ENCODE measurements at places on chromosomes 16 and 17.

- no peak for DNase-seq
Measured at GRCh38 chr17:13978478-13978877, 90.8 kb upstream of the COX10 start.

DNA sequence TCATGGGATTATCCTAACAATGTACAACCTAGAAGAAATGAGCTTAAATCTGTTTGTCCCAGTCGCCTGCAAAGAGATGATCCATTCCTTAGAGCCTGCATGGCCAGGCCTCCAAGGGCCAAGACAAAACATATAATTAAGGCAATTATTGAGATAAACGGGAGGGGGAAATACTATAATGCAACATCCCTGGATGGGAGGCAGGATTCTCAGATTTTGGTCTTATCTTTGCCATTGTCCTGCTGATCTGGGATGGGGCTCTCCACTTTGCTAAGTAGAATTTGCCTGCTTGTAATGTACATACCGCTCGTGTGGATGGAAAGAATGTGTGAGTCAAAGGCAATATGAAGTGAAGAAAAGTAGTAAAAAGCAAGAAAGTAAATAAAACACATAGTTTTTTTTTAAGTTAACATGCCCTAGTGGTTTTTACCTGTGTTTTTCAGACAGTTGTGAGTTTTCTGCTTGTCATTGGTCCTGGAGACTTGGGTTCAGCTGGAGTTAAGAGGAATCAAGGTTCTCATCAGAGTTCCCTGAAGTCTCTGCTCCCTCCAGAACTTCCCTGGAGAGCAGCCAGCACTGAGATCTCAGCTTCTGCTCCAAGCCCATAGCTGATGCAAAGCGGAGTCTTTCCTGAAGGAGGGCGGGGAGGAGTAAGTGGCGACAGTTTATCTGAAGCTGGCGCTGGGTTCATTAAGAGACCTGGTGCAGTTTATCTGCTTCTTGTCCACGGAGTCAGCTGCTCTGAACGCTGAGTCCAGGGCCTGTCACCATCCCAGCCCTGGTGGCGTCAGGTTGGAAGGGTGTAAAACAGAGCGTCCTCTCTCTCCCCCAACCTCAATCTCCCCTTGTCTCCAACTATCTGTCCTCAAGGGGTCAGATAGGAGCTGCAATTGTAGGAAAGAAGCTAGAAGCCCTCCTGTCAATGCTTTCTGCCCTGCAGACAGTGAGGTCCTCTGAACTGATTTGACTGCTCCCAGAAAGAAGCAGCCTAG lies 30.1 kb downstream of the HOXB1 start:
- DNase-seq = no peak

DNA sequence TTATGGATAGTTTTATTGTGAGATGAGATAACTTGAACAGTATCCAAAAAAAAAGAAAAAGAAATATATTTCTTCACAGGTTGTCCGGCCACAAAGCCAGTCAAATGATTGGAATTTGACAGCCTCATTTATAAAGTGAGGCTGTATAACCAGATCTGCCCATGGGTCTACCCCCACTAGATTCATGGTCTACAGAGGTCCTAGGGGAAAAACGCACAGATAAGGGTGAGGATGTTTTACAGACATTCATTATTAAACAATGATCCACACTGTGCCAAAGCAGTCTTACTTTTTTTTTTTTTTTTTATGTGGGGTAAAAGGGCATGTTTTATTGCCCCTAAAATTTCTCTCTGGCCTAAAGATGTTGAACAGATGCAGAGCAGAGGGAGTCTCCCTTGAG lies 1503.0 kb upstream of the CDH8 start:
- no peak for DNase-seq

GRCh38 chr17:1697681-1698080 lies 12.5 kb downstream of the TLCD2 start:
- DNase-seq = no peak

- DNase-seq = no peak
Measured at GRCh38 chr16:47562366-47562765, 101.2 kb downstream of the PHKB start.

DNA sequence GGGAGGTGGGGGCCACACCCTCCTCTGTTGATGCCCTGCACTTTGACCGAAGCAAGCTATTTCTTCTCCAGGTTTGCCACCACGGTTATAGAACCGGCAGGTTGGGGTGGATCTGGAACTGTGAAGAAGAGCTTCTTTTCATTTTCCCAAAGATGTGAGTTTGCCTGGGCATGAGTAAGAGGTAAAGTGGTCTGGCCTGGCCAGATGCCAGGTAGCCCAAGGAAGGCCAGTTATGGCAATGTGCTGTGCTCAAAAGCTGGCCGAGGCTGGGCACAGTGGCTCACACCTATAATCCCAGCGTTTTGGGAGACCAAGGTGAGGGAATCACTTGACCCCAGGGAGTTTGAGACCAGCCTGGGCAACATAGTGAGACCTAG lies 18.7 kb downstream of the ATP6V0D1 start:
- DNase-seq = no peak

GRCh38 chr16:30064729-30065101 lies 845 bp upstream of the ALDOA start:
- no peak for DNase-seq

GRCh38 chr16:11410376-11411058 lies 65.3 kb downstream of the RMI2 start:
- DNase-seq = no peak

DNA sequence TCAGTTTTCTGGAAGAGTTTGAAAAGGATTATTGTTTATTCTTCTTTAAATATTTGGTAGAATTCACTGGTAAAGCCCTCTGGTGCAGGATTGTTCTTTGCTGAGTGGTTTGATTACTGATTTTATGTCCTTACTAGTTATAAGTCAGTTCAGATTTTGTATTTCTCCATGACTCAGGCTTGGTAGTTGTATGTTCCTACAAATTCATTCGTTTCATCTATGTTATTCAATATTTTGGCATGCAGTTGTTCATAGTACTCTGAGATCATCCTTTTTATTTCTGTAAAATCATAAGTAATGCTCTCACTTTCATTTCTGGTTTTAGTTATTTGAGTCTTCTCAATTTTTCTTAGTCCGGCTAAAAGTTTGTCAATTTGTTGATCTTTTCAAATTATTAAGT lies 58.1 kb upstream of the CRYM start:
- no peak for DNase-seq

DNA sequence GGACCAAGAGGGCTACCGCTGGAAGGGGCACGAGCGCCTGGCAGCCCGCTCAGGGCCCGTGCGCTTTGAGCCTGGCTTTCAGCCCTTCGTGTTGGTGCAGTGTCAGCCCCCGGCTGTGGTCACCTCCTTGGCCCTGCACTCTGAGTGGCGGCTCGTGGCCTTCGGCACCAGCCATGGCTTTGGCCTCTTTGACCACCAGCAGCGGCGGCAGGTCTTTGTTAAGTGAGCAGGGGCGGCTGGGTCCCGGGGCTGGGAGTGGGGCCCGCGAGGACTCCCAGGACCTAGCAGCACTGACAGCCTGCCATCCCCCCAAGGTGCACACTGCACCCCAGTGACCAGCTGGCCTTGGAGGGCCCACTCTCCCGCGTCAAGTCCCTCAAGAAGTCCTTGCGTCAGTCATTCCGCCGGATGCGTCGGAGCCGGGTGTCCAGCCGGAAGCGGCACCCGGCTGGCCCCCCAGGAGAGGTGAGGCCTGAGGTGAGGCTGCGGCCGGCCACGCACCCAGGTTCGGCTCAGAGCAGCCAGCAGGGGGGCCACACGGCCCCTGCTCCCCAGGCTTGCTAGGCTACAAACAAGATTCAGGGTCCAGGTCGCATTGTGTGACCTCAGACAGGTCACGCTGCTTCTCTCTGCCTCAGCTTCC lies 17.4 kb upstream of the MYO15B start:
- peak; percentile 61 for DNase-seq

GRCh38 chr16:11792410-11793241 lies 4.4 kb downstream of the ZC3H7A start:
- peak; percentile 44 for DNase-seq

DNA sequence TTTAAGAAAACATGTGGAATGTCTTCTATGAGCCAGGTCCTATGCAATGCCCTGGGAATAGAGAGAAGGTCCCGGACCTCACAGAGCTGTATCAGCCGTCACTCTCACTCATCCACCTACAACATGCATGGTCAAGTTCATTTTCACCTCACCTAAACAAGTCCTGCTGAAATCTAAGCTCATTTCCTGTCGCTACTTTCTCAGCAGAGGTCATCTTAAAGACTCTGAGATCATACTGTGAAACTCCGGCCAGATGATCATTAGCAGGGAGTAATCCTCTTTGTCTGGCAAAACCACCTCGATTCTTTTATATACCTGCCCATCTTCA lies 66.2 kb upstream of the LYRM9 start:
- no peak for DNase-seq

- DNase-seq = no peak
Measured at GRCh38 chr17:58329810-58330537, 1.4 kb upstream of the TSPOAP1 start.

GRCh38 chr17:59972778-59973177 lies 8.2 kb upstream of the RNFT1 start:
- no peak for DNase-seq

All from suprapubic skin (tissue), 4 donors.